Prostate gland (tissue), 2 donors: ENCODE measurements at places on chromosomes 3 and 15. TPM values are rescaled to one million over a fixed set of nuclear protein-coding genes. Genes with fewer than 3 reads are reported as not detected.
A peak's percentile ranks its signal among the peaks of the same experiment; 100 is the strongest.

GRCh38 chr15:45101749-45102148, 12.2 kb downstream of the DUOX2 start:
- H3K36me3 ChIP-seq: no peaks in the 10 kb centered on the region
- H3K27me3 ChIP-seq: no peaks in the 10 kb centered on the region
- H3K4me3 ChIP-seq: no peak overlapping the region

GRCh38 chr3:156761713-156762451, 64.3 kb upstream of the LEKR1 start:
- no peaks in the 10 kb centered on the region for H3K27me3 ChIP-seq
- H3K27ac ChIP-seq: no peak overlapping the region
- no peaks in the 10 kb centered on the region for H3K4me1 ChIP-seq
- no peaks in the 10 kb centered on the region for H3K36me3 ChIP-seq

The NOX5 gene
- 5.8 TPM for total RNA-seq

- no peak for DNase-seq
- no peak overlapping the region for H3K4me3 ChIP-seq
- H3K27me3 ChIP-seq: no peaks in the 10 kb centered on the region
- no peaks in the 10 kb centered on the region for H3K36me3 ChIP-seq
Measured at GRCh38 chr3:89966877-89967665, 859.6 kb downstream of the EPHA3 start.

DNA sequence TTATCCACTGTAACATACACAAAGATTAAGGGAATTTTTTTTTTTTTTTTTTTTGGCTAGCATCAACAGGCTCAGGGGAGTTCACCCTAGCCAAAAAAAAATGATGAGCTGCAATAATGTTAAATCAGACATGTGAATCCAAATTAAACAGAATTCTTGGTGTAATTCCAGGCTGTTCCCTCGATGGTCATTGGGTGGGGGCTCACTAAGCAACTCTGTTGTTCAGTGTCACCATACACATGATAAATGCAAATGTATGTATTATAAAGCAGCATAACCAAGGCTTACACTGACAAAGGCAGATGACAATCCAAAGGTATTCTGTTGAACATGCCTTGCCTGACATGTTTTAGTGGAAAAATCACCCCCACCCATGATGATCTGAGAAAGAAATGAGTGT, 29.0 kb downstream of the IL1RAP start:
- no peaks in the 10 kb centered on the region for H3K27me3 ChIP-seq
- no peaks in the 10 kb centered on the region for H3K4me1 ChIP-seq
- DNase-seq: no peak
- H3K4me3 ChIP-seq: no peak overlapping the region
- H3K36me3 ChIP-seq: no peaks in the 10 kb centered on the region

The TIMP4 gene
- total RNA-seq: 5.6 TPM

DNA sequence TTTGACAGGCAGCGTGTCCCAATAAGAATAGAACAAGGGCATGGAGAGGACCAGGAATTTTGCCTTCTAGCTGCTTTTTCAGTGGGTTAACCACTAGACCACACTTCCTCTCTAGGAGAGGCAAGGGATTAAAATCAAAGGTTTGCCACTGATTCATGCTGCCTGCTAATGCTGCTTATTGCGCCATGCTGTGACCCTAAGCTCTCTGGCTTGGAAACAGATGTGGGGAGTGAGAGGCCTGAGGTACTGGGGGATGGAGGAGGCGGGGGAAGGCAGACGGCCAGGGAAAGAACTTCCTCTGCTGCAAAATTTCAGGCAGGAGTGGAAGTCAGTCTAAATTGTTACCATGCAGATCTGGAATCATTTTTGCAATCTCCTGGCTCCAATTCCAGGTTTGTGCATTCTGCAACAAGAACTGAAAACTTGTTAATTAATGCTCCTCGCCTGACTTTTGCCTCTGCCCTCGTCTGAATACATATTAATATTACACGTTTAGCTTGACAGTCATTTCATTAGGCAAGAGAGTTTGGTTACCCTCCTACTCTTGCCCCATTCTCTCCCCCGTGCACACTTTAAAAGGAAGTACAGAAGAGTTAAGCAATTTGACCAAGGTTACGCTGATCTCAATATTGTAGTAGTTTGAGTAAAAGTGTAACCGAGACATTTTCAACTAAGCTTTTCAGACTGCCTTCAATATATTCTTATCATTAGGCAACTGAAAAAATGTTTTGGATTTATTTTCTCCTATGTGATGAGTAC, 121.7 kb upstream of the SPRED1 start:
- H3K4me3 ChIP-seq: no peak overlapping the region
- peak; percentile 7 for DNase-seq
- no peak overlapping the region for H3K27ac ChIP-seq
- no peaks in the 10 kb centered on the region for H3K4me1 ChIP-seq

DNA sequence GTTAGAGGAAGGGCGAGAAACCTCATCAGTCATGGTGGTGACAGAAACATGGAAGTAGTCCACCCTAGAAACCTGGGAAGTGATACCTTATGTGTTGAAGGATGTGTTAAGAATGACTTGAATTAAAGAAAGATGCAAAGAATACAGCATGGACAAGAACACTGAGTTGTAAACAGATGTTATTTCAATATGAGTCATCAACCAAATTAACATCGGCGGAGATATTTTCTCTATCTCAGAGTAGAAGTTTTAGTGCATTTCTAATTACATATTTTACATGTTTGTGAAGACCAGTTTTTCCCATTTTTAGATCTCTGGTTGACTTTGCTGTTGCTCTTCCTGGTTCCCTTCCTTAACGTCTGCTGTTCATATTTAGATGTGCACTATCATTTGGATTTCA, 268.8 kb upstream of the TBL1XR1 start:
- no peak for DNase-seq
- peaks cover 13% of the 10 kb centered on the region for H3K4me1 ChIP-seq
- no peaks in the 10 kb centered on the region for H3K27me3 ChIP-seq
- peak overlapping the region; percentile 81 for H3K27ac ChIP-seq

- H3K4me1 ChIP-seq: no peaks in the 10 kb centered on the region
- H3K36me3 ChIP-seq: no peaks in the 10 kb centered on the region
- H3K4me3 ChIP-seq: no peak overlapping the region
- H3K27me3 ChIP-seq: no peaks in the 10 kb centered on the region
- DNase-seq: no peak
Measured at GRCh38 chr3:54783611-54784010, 144.2 kb downstream of the LRTM1 start.

The GASK1A gene
- 4.7 TPM for total RNA-seq

DNA sequence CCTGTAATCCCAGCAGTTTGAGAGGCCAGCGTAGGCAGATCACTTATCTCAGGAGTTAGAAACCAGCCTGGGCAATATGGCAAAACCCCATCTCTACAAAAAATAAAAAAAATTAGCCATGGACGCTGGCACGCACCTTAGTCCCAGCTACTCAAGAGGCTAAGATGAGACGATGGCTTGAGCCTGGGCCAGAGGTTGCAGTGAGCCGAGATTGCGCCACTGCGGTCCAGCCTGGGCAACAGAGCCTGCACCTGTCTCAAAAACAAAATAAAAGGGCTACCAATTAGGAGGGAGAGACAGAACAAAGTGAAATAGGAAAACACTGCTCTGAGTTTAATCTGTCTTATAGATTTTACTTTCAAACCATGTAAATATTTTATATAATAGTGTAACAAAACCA, 33.8 kb downstream of the MSL2 start:
- no peak overlapping the region for H3K4me3 ChIP-seq
- no peaks in the 10 kb centered on the region for H3K36me3 ChIP-seq
- H3K27me3 ChIP-seq: no peaks in the 10 kb centered on the region
- no peak overlapping the region for H3K27ac ChIP-seq
- no peak for DNase-seq

- no peaks in the 10 kb centered on the region for H3K36me3 ChIP-seq
- H3K27ac ChIP-seq: no peak overlapping the region
- H3K4me1 ChIP-seq: no peaks in the 10 kb centered on the region
- H3K4me3 ChIP-seq: no peak overlapping the region
Measured at GRCh38 chr3:61687206-61687605, 125.8 kb downstream of the PTPRG start.

- no peak overlapping the region for H3K4me3 ChIP-seq
- DNase-seq: no peak
- H3K27me3 ChIP-seq: no peaks in the 10 kb centered on the region
- no peak overlapping the region for H3K27ac ChIP-seq
Measured at GRCh38 chr3:172182797-172183196, 143.4 kb downstream of the FNDC3B start.

The CCDC33 gene
- total RNA-seq: not detected

The COL8A1 gene
- 8.0 TPM for total RNA-seq

The CYP8B1 gene
- not detected for total RNA-seq

The DUOXA1 gene
- 38.8 TPM for total RNA-seq
